ENCODE measurements at places on chromosomes 7 and 10. TPM values are rescaled to one million over a fixed set of nuclear protein-coding genes. Genes with fewer than 3 reads are reported as not detected.

The GHRHR gene
- not detected for total RNA-seq

The MYL10 gene
- not detected for total RNA-seq

The NXPH1 gene
- total RNA-seq = not detected

The LAMB4 gene
- total RNA-seq = not detected

The ATOH7 gene
- total RNA-seq = not detected
